ENCODE measurements at places on chromosomes 16 and 17. TPM values are rescaled to one million over a fixed set of nuclear protein-coding genes. Genes with fewer than 3 reads are reported as not detected.

The KIF2B gene
- polyA plus RNA-seq: not detected

The PRSS22 gene
- 0.42 TPM for polyA plus RNA-seq

The KCNH4 gene
- polyA plus RNA-seq: not detected

The CTRB2 gene
- not detected for polyA plus RNA-seq

The CDRT4 gene
- polyA plus RNA-seq: 1.9 TPM

The HP gene
- polyA plus RNA-seq: not detected

The EPX gene
- not detected for polyA plus RNA-seq

DNA sequence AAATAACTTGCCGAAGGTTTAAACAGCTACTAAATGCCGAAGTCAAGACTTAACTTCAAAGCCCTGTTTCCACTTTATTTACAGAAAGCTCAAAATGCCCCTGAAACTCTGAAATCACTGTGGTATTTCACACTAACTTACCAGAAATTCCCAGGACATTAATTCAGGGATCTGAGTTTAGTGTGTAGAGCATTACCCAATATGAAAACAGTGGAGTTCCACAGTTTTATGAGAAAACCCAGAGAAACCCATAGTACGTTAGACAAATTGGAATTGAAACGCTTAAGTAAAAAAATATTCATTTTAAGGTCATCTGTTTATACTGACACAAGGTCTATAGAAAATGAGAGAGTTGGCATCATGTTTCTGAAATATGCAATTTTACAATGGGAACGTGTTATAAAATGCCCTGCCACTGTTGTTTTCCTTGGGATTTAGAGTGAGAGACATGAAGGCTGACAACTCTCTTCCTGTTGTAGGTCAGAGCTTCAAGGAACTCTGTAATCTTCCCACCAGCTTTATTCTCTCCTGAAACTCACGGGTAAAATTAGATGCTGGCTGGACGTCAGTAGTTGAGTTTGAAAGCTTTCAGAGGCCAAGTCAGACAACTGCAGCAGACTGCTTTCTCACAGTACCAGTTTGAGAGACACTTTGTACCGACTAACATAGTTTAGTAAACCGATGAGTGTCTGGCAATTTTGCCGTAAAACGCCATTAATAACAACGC lies 139.4 kb upstream of the TBX2 start:
- H3K4me3 ChIP-seq: no peak overlapping the region
- H3K4me1 ChIP-seq: no peaks in the 10 kb centered on the region
- H3K36me3 ChIP-seq: no peaks in the 10 kb centered on the region
- H3K27me3 ChIP-seq: no peaks in the 10 kb centered on the region

DNA sequence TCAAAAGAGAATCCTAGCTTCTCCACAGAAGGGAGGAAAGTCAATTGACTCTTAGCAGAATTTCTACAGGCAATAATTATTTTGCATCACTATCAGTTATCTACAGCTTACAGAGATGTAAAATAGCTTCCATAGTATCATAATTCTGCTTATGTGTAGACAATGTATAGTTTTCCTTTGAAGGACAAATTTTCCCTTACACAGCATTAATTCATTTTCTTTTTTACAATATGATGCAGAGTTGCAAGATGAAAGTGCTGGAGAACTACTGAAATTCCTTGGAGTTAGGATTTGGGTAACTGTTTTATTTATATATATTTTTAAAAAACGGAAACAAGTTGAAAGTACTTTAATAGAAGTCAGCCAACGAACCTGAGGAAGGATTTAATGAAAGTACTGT lies 111.0 kb upstream of the CPHXL start:
- H3K27me3 ChIP-seq: no peaks in the 10 kb centered on the region
- no peak overlapping the region for H3K4me3 ChIP-seq
- H3K36me3 ChIP-seq: no peaks in the 10 kb centered on the region
- H3K4me1 ChIP-seq: no peaks in the 10 kb centered on the region

DNA sequence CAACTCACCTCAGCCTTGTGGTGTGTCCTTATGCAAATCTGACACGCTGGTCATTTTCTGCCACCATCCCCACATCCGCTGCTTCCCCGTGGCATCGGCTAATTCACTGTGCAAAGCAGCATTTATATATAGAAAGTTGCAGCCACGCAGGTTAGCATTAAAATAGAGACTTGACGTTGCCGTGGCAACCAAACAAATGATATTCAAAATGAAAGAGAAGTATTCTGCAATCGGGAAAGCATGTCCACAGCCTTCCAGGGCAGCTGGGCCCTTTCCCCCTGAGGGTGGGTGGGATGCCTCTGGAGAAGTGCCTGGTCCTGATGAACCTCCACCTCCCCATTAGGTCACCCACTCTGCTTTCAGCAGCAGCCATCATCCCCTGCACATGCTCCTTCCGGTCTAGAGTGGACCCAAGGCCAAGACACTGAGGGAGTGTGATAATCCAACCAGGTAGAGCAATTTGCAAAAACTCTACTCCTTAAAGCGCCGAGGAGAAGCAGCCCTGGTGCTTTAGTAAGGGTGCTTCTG lies 138.7 kb downstream of the GAS7 start:
- H3K4me3 ChIP-seq: no peak overlapping the region
- no peak overlapping the region for H3K27ac ChIP-seq
- H3K27me3 ChIP-seq: no peaks in the 10 kb centered on the region
- no peak for DNase-seq
- H3K36me3 ChIP-seq: no peaks in the 10 kb centered on the region
- no peaks in the 10 kb centered on the region for H3K4me1 ChIP-seq

GRCh38 chr16:85098565-85098964 lies 13.7 kb downstream of the CIBAR2 start:
- H3K27me3 ChIP-seq: no peaks in the 10 kb centered on the region
- DNase-seq: no peak
- H3K4me3 ChIP-seq: no peak overlapping the region
- H3K36me3 ChIP-seq: no peaks in the 10 kb centered on the region

- DNase-seq: no peak
- H3K4me1 ChIP-seq: no peaks in the 10 kb centered on the region
- no peaks in the 10 kb centered on the region for H3K36me3 ChIP-seq
- H3K4me3 ChIP-seq: no peak overlapping the region
- H3K27ac ChIP-seq: no peak overlapping the region
- no peaks in the 10 kb centered on the region for H3K27me3 ChIP-seq
Observed at GRCh38 chr16:83211711-83212110, 584.9 kb downstream of the CDH13 start.

DNA sequence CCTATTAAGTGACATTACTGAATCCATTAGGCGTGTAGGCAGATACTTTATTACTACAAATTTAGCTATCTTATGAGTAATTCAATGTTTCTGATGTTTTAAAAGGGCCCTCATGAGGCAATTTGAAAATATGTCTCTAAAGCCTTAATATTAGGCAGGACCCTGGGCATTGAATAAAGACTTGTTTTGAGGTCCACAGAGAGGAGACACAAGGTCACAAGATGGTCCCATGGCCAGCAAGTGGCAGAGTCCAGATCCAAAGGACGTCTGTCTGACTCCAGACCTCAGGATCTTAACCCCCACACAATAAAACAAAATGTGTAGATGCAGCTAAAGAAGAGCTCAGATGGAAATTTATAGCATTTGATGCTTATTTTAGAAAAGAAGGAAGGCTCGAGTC lies 31.9 kb upstream of the HEATR6 start:
- H3K27me3 ChIP-seq: no peaks in the 10 kb centered on the region
- DNase-seq: no peak
- H3K27ac ChIP-seq: no peak overlapping the region
- no peak overlapping the region for H3K4me3 ChIP-seq
- no peaks in the 10 kb centered on the region for H3K4me1 ChIP-seq
- H3K36me3 ChIP-seq: no peaks in the 10 kb centered on the region

GRCh38 chr17:49580055-49580721 lies 4.5 kb downstream of the NXPH3 start:
- H3K27ac ChIP-seq: no peak overlapping the region
- DNase-seq: no peak
- H3K27me3 ChIP-seq: peaks cover 11% of the 10 kb centered on the region

- H3K27ac ChIP-seq: no peak within 1 kb of the TSS
- H3K4me3 ChIP-seq: peak within 1 kb of the TSS; percentile 32
- no peaks in the 10 kb centered on the region for H3K36me3 ChIP-seq
- peak; percentile 55 for DNase-seq
Observed at GRCh38 chr16:57802341-57803133, at the start of gene KIFC3. TSS of gene KIFC3 (minus strand) at chr16:57802491. CDS start at chr16:57798243, 4,248 bp downstream.

- DNase-seq: no peak
- no peak overlapping the region for H3K4me3 ChIP-seq
- H3K4me1 ChIP-seq: peaks cover 5% of the 10 kb centered on the region
- no peaks in the 10 kb centered on the region for H3K27me3 ChIP-seq
- no peaks in the 10 kb centered on the region for H3K36me3 ChIP-seq
- no peak overlapping the region for H3K27ac ChIP-seq
Observed at GRCh38 chr16:86668136-86668910, 90.0 kb downstream of the FOXL1 start.
